ENCODE measurements at places on chromosomes 2 and 18.

DNA sequence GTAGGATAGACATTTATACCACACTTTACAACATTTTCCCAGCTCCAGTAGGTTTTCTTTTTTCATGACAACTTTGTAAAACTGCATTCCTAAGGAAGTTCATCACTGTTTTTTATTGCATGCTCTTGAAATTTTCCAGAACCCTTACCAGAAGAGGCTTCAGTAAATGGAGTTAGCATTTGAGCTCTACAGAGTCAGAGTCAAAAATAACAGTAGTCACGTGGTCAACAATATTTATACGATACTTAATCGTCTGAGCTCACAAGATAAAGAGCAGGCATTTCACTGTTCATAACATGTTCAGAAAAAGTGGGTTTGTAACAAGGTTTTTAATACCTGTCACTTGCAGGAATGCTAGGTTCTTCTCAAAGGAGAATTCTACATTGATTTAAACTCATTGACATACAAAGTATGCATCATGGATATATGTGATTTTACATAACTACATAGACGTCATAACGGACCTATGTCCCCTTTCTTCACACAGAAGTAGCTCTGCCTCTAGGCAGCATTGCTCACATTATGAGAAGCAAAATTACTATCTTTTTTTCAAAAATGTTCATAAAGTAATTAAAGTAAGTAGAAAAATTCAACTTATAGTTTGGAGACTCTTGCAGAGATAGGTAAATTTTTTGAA lies 187.0 kb upstream of the COL3A1 start:
- DNase-seq = no peak

- DNase-seq = no peak
These were observed 46.4 kb upstream of the SPTBN1 start for GRCh38 chr2:54409752-54410151.

DNA sequence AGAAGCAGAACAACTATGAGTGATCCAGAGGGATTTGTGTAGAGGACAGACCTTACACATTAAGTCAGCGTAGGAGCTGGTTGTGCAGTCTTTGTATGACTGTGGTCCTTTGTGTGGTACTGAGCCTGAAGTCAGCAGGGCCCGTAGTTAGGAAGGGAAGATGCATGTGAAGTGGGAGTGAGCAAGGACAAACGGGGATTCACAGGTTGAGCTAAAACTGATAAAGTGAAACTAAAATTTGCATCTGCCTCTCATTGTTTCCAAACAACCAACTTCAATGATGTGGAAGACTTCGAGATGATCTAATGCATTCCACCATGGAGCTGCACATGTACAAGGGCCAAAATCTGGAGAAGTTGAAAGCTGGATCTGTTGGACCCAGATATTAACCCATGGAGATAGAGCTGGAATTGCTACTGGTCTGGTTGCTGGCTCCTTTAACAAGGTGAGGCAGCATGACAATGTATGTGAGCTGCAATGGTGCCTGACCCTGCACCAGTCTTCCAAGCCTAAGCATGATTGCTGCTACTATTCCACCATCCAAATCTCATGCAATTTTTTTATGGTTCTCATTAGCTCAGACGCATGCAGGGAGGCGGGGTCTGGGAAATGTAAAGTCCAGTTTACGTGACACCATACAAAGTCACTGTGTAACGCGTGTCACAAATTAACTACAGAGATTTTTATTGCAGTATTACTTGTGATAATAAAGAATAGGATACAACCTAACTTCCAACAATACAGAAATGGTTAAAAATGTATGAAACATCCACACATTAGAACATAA lies 12.1 kb upstream of the CYBRD1 start:
- DNase-seq = no peak

- DNase-seq = no peak
These were observed 13.2 kb upstream of the RNF103 start for GRCh38 chr2:86636842-86637241.

- DNase-seq = no peak
These were observed 5.4 kb downstream of the GCC2 start for GRCh38 chr2:108454440-108454839.

- DNase-seq = no peak
These were observed 8.0 kb downstream of the PDCD1 start for GRCh38 chr2:241850544-241851324.

GRCh38 chr2:173134703-173135102 lies 59.1 kb downstream of the MAP3K20 start:
- DNase-seq = no peak

Data from NCI-H1930 (cell line).